ENCODE measurements at places on chromosomes 2 and 18.

- DNase-seq, result no peak
These were observed 22.4 kb downstream of the NCOA1 start for GRCh38 chr2:24513281-24514071.

DNA sequence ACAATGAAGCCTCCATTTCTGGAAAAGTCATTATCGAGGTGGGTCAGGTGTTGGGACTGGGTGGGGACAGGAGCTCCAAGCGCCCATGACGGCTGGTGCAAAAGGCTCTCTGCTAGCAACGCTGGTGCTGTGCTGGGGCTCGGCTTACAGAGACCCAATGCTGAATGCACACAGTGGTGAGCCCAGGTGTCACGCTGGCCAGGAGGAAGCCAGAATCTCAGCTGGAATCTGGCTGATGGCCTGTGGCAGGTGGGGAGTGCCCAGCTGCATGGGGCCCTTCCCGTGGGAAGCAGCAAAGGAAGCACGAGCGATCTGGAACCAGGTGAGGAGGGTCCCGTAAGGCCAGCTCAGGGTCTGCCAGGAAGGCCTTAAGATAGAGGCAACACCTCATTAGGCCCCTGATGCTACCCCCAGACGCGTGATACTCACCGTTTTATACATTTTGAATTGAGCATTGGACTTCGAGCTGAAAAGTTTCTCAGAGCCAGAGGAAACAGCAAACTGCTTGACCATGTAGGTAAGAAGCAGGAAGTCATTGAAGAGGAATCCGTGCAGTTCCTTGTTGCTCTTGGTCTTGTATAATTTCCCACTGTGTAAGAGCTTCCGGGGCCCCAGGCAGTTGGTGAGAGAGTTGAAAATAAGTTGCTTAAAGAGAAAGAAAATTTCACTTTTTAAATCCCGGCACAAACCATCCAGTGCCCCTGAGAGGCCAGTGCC lies 34.7 kb downstream of the FAM228A start:
- no peak for DNase-seq

- DNase-seq, result no peak
These were observed 67.4 kb downstream of the ADNP2 start for GRCh38 chr18:80176334-80177073.

- DNase-seq, result no peak
These were observed 157.1 kb downstream of the MC4R start for GRCh38 chr18:60215432-60215831.

DNA sequence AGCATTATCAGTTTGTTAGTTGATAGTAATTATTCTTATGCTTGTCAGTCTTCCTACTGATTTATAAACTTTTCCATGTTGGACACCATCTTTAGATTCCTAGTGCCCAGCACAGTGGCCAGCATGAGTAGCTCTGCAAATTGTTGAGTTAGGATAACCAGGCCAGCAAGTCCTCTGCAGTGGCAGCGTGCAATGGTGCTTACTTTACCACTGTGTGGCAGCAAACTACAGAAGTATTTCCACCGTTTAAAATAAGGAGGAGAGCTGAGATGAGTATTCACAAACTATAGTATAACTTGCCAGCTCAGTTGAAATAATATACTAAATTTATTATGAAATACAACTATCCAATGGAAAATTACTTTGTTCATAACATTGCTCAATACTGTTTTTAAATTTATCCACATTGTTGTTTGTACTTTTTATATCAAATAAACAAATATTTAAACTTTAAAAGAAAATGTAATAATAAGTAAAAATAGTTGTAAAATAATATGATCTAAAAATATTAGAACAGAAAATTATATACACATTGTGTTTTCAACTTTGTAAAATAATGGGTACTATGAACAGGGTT lies 9.3 kb upstream of the THADA start:
- DNase-seq, result no peak

All from esophagus squamous epithelium (tissue), 5 donors.